Activated CD8-positive, alpha-beta memory T cell treated with anti-CD3 and anti-CD28 coated beads for 48 hours (primary cell): ENCODE measurements at places on chromosomes 3 and 15.

- DNase-seq, result no peak
Measured at GRCh38 chr3:7075117-7075516, 214.2 kb downstream of the GRM7 start.

DNA sequence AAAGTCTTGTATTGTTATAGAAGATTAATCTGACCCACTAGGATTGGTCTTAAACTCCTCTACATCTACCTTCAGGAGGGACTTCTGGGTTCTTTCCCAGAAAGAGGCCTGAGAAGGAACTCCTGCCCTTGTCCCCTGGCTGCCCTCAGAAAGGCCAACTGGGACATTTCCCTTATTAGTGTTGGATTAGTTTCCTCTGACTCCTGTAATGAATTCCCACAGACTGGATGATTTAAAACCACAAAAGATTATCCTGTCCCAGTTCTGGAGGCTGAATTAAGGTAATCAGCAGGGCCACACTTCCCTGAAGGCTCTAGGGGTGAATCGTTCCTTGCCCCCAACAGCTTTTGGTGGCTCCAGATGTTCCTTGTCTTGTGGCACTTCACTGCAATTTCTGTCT is 102.8 kb upstream of the NMNAT3 start:
- DNase-seq, result no peak

- DNase-seq, result no peak
Measured at GRCh38 chr3:31409866-31410265, 122.9 kb upstream of the STT3B start.

DNA sequence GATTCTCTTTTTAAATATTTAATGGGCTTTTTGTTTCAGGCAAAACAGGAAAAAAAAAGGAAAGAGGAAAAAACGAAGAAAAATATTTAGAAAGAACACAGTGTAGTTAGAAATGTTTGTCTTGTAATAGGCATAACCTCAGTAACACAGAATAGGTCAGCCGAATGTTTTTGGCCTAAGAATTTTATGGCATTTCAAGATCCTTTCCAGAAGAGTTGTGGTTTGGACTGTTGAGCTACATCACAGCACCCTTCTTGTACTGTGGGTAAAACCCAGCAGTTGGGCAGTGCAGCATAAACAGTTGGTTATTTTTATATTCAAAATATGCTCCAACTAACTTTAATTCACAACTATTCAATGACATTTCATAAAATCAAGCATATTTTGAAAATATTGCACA is 474.4 kb upstream of the AGTR1 start:
- no peak for DNase-seq

DNA sequence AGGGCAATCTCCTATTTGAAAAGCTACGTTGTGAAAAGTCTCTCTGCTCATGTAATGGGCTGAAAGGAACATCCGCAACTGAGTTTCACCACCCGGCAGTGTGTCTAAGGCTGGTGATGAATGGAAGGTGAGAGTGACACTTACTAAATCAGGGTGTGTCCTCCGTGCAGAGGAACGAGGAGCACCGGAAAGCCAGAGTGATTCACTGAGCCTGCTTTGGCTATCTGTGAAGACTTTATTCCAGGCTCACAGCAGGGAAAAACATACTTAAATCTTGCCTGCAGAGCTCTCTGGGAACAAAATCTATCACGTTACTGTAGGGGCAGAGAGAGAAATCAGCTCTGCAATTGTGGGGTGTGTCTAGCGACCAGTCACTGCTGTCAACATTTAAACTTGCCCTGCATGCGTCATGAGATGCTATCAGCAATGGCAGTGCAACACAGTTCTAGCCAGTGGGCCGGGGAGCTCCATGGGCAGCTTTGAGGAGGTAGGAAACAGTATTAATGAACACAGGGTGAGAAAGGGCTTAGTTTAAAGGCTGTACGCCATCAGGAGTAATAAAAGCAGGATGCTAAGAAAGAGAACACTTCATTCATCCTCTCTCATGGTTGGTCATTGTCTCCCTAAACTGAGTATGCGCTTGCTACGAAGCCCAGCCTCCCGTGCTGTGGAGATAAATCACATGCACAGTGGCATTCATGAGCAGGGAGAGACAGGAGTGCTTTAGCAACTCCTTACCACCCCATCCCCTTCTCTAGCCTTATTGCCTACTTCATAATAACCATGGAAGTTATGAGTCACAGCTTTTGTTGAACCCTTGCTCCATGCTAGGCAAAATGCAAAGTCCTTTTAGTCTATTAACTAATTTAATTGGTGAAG is 542.7 kb upstream of the ADAMTS9 start:
- no peak for DNase-seq

DNA sequence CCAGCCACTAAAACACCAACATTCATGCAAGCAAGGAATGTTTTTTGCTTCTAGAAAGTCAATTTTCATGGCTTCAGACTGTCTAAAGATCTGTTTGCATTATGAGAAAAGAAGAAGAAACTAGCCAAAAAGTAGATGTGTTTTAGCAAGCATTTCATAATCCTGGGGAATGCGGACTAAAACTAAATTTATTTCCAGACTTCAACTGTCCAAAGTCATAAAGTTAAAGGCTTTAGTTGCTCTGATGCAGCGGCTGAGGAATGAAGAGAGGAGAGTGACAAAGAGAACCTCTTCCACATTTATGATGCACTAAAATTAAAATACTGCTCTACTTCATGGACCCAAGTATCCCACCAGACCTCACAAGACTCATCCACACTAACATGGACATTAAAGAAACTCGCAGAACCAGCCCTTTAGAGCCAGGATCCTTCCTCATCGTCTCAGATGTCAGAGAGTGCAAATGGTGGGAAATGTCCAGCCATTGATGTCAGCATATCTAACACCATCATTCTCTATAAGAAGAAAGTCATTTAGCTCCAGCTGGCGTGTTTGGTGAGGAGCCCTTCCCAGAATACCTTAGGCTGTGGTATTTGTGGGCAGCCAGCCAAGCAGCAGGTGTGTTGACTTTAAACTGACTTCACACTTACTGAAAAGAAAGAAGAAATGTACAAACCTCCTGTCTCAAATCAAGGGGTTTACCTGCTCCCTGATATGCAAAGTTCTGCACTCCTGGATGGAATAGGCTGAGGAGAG is 17.4 kb downstream of the FYCO1 start:
- DNase-seq, result no peak

DNA sequence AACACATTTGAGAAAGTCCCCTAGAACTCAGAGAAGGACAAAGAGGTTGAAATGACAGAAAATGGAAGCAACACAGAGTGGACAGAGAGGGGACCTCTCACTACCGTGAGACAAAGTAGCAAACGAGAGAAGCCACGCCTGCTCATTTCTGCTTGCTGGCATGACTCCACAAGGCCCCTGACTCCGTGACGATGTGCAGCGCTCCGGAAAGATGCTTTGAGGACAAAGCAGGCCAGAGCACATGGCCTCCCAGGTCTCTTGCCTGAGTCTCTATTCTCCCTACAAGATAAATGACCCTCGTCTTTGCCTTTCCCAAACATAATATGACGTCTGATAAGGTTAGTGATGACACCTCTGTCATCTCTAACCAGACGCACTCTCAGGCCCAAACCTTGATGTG is 63.8 kb upstream of the CTSH start:
- no peak for DNase-seq

GRCh38 chr3:32302601-32303398 is 64.3 kb downstream of the CMTM8 start:
- DNase-seq, result no peak

DNA sequence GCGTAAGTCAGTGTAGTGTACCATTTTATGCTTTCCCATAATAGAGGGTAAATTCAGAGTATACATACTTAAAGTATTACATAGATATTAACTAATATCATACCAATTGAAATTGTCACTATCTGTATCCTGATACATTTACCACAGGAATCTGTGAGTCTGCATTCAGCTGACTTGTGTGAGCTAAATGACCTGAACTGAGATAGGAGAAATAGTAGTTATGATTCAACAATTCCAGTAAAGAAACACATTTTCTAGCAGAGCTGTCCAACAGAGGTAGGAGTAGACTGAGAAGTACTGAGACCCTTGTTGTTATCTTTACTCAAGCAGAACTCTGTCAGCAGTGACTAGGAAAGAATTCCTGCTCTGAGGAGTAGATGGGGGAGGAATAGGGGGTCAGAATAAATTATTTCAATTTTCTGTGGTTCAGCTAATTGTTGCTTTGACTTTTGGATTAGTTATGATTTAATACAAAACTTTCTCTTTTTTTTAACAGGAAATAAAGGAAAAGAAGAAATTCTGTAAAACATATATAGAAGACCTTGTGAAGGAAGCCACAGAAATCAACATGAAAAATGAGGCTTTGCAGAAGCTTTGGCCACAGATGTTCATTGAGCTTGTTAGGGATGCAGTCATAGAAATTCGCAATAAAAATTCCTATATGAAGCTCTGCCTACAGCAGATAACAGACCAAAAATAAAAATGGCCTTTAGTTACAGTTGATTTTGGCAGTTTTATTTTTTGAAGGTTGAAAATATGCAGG is 66.2 kb upstream of the THSD4 start:
- DNase-seq, result no peak

DNA sequence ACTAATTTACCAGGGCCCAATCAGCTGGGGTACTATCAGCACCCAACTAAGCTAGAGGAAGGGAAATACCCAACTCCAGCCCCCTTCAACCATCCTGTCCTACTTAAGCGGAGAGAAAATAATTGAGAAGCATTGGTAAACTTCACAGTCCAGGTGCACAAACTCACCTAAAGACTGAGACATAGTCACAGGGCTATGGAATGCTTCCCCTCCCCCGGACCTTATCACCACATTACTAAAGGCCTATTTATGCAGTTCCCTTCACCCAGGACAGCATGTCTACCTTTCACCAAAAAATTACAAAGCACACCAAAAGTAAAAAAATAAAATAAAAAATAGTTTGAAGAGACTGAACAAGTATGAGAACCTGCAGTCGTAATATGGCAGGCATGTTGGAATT is 47.9 kb downstream of the HOMER2 start:
- no peak for DNase-seq

DNA sequence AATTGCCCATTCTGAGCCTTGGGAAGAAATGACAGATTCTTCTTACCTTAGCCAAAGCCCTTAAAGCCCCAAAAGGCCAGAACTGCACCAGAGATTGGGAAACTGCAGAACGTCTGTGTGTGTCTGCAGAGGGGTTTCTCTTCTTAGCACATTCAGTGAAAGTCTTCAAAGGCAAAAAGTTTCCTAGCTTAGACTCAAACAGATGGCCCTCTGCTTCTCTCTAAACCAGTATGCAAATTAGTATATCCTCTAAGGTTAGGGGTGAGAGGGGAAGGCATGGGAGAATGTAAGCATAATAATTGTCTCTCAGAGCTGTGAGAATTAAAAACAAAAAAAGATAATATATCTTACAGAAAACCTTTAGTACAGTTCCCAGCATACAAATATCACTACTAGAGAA is 334.0 kb upstream of the MCTP2 start:
- no peak for DNase-seq

DNA sequence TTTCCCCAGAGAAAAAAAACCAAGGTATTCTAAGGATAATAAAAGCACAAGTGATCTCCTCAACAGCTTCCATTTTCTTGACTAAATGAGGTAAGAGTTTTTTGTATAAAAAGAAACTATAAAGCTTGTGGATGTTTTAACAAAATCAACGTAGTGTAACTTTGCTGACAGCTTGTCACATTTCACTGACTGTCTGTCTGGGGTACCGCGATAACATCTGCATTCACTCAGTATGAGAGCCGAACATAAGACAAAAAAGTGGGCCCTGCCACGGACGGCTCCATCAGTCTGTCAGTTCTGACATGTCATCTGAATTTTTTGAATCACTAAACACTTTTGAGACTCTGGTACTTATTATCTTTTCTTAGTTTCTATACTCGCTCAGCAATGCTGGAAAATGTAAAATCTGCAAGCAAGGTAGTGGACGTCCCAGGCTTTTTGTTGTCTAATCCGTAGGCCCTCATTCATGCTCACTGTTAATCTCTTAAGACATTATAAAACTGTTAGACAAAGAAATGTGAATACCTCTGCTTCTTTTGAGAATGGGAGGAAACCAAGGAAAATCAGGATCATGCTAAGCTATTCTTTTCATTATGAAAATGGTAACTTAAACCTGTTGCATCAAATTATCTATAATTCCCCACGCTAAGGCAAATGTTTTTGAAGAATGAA is 307.1 kb downstream of the MECOM start:
- DNase-seq, result no peak

DNA sequence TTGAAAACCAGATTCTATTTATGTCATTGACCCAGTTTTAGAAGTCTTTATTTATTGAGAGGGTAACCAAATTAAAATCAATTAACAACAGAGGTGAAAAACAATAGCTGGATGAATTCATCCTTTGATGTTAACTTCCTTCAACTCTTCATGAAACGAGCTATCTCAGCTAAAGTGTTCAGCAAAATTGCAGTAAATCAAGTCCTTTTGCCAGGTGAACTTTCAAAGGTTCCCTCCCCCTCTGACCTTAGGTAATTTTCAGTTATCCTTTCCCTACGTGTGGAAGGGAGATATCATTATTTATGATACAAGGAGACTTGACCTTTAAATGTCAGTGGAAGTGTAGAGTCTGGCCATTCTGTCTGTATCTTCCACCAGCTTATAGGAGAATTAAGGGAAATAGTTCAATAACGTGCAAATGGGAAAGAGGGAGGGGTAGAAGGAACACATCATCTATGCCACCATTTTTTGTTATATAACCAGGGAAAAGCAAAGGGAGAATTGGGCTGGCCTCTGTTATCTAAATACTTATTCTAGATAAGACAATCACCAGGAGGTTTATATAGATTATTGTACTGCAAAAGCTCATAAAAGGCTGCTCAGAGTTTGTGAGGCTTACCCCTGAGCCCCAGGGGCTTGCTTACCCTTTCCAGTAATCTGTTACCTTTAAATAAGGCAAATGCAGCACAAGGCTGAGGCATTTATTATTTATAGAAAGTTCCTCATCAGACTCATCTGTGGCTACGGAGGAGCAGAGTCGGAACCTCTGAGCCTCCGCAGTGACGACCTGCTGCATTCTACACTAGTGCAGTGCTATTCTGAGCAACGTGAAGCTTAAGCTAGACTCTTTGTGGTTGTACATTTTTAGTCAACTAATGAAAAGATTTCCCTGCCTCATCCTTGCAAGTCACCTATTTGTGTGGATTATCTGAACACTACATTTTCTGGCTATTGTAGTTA is 97.7 kb upstream of the ZBED2 start:
- DNase-seq, result no peak

DNA sequence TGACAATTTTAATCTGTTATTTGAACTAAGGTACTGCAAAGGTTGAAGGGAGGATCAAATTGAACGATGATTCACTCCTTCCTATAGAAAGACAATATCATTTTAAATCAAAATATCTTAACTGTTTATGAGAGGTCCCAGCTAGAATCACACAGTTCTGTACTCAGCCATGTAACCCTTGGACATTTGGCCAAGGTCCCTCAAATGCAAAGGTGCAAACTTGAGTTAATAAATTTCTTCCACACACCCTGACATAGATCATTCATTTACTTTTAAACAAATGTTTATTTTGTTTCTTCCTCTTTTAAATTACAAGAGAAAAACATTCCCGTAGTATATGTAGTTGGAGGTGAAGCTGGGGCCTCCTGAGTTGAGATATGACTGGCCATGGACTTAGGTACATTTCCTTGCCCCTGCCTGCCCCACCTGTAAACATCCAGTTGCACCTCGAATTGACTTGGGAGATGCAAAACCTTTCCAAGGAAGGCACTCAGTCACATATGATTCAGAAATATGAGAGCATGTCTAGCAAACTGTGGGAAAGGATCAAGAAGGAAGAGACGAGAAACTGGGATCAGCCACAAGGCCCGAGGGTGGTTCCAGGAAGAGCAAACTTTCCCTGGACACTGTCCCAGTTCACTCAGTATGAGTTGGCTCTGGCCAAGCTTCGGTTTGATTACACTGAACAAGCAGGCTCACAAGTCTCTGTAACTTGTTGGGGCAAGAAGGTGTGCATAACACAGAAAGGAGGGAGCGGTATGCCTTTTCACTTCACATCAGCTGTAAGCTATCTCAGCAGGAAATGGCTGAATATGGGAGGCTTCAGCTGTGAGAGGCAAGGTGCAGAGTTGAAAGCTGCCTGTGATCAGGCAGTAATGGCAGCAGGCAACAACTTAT is 6.7 kb downstream of the TNFSF10 start:
- no peak for DNase-seq
